NCI-H524 (cell line): ENCODE measurements at places on chromosomes 7 and 10.

DNA sequence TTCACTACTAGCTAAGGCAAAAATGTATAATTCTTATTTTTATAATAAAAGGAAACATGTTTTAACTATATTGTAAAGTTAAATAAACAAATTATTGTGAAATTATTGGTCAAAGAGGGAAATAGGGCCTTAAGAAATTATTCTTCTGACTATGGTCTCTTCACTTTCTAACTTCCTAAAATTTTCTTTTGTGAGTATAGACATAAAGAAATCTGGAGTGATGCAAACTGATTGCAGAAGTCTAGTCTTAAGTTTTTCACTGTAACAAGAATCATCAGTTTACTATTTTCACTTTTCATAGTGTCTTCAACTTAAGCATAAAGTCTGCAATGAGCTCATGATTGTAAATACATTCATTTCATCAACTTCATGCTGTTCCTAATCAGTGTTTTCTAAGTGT, 525.4 kb downstream of the TFEC start:
- no peak for DNase-seq

DNA sequence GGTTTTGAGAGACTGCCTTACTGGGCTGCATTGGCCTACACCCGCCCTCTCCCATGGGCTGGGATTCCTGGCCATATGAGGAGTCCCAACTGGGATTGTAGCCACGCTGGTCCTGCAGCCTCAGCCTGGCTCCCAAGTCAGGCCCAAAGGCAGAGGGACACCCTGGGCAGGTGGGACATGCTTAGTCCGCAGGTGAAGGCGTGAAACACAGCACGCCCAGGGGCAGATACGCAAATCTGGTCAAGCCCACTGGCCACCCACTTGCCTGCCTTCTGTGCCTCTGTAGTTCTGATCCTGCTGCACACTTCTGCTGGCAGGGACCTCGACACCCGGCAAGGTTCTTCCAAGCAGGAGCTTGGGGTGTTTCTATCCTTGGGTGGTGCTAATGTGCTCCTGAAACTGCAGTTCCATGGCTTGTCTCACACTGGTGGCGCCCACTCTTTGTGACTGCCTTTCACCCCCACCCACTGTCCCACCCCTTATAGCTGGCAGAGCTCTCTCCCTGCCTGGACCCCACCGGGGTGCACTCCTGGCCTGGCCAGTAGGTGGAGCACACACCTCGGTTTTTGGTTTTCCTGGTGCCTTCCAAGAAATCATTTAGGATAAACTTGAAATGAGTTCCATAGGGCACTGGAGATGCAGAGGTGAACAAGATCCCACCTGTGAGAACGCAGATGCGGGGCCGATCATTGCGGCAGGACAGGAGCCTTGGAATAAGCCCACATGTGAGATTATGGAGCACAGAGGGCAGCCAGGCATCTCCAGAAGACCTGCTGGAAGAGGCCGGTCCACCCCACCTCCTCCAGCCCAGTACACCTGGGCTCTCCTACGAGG, 47.9 kb downstream of the MKI67 start:
- no peak for DNase-seq

DNA sequence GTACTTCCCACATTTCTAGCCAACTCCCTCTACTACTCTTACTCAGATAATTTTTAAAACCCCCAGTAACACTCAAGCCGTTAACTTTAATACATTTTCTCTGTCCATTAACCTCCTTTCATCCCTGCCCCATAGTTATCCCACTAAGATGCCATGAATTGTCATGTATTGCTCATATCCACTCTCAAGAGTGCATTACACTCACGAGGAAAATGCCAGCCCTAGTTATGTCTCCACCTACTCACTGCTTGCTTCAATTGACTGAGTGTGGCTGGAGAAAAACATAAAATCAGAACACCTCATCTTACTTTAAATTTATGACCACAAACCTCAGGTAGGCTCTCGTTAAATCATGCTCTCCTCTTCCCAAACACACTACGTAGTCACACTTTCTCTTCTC, 324.1 kb upstream of the NPSR1 start:
- DNase-seq = no peak

DNA sequence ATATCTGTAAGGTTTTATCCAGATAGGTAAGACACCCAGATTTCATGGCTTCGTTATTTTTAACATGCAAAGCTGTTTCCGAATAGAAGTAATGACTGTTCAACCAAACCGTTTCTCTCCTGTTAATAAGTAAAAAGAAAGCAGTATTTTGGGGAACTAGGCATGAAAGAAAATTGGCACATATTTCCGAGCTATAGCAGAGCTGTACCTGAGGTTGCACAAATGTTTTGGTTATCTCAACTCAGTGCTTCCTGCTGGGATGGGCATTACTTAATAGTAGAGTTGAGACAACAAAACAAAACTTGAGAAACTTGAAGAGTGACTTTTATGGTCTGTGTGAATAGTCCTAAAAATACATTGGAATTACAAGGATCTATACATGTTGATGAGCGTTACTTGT, 564.3 kb upstream of the SORCS1 start:
- no peak for DNase-seq

GRCh38 chr7:106218546-106218945, 66.2 kb downstream of the NAMPT start:
- no peak for DNase-seq

DNA sequence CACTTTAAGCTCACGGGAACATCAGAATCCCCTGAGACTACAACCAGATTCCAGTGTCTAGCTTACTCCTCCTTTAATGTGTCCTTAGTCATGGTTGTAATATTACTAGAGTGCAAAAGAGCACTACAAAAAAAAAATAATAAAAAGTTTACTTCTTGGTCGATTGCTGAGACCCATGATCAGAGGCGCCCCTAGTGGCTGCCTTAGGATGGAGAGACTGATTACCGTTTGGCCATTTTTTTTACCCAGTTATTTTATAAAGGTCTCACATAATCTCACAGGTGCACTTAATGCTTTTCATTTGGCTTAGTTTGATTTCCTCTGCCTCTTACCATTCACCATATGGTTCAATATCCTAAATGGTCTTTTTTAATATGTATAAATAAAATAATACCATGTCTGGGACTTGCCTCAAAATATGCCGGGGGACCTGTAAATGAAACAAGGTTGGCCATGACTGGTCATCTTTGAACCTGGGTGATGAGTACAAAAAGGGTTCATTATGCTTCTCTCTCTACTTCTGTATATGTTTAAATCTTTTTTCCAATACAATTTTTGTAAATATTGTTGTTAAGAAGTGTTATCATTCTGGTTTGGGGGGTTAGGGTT, 331.5 kb upstream of the NFE2L3 start:
- DNase-seq = no peak

DNA sequence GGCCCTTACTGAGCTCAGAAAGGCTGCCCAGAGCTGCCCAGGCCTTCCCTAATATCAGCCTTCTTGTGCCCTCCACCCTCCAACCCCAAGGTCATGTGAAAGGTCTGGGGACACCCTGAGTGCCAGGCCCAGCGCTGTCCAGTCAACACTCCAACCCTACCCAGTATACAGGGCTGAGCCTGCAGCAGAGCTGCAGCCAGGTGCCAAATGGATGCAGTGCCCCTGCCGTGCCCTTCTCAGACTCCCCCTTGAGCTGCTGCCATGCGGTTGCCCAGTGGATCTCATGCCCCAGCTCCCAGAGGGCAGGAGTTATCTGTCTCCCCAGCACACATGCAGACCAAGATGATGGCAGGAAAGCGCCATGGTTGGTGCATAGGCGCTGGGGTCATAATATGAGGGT, 61.5 kb downstream of the ZMIZ1 start:
- no peak for DNase-seq

GRCh38 chr10:7293378-7293920, 117.4 kb downstream of the SFMBT2 start:
- DNase-seq = no peak

GRCh38 chr10:125534515-125534914, 148.4 kb downstream of the TEX36 start:
- DNase-seq = no peak
